Brain (organoid and tissue), 16 donors: ENCODE measurements at places on chromosomes 7 and 10. TPM values are rescaled to one million over a fixed set of nuclear protein-coding genes. Genes with fewer than 3 reads are reported as not detected.

CNNM1 gene
- polyA plus RNA-seq: 2.2 TPM

CAMK2G gene
- polyA plus RNA-seq: 49.5 TPM

BBS9 gene
- polyA plus RNA-seq: 15.8 TPM

DNA sequence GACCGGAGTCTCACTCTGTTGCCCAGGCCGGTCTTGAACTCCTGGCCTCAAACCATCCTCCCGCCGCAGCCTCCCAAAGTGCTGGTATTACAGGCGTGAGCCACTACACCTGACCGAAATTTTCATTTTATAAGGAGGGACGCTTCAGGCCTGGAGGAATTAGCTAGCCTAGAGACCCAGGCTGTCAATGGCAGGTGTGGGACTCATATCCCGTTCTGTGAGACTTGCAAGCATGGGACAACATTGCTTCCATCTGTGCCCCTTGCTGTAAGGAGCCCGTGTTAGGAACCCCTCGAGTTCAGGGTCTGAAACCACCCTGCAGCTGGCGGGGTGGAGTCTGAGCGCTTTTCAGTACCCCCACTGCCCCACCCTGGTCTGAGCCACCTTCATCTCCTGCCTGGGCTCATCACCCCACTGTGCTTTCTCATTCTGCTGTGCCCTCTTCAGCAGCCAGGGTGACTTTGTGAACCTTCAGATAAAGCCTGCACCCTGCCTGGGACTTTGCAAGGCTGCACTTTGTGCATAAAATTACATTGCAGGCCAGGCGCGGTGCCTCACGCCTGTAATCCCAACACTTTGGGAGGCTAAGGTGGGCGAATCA lies 1.3 kb upstream of the DAGLB start:
- DNase-seq: no peak

TRIM50 gene
- polyA plus RNA-seq: 0.34 TPM

DNA sequence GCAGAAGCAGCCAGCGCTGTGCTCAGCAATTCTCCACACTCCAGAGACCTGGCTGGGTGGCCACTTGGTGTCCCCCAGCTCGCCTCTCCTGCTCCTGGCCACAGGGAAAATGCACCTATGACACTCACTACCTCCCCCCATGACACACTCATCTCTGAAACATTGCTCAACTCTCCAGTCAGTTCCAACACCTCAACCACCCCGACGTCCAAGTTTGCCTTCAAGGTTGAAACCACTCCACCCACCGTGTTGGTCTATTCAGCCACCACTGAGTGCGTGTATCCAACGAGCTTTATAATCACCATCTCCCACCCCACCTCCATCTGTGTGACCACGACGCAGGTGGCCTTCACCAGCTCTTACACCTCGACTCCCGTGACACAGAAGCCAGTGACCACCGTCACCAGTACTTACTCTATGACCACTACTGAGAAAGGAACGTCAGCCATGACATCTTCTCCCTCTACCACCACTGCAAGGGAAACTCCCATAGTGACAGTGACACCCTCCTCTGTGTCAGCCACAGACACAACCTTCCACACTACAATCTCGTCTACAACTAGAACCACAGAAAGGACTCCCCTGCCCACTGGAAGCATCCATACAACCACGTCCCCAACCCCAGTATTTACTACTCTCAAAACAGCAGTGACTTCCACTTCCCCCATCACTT lies 2.7 kb downstream of the MUC3A start:
- no peak for DNase-seq

GRCh38 chr10:43376046-43376635 lies 4.7 kb downstream of the FXYD4 start:
- DNase-seq: no peak

CFAP46 gene
- 1.3 TPM for polyA plus RNA-seq

GRCh38 chr10:116713846-116714245 lies 28.5 kb downstream of the HSPA12A start:
- DNase-seq: no peak

AKR1C4 gene
- polyA plus RNA-seq: not detected

DNA sequence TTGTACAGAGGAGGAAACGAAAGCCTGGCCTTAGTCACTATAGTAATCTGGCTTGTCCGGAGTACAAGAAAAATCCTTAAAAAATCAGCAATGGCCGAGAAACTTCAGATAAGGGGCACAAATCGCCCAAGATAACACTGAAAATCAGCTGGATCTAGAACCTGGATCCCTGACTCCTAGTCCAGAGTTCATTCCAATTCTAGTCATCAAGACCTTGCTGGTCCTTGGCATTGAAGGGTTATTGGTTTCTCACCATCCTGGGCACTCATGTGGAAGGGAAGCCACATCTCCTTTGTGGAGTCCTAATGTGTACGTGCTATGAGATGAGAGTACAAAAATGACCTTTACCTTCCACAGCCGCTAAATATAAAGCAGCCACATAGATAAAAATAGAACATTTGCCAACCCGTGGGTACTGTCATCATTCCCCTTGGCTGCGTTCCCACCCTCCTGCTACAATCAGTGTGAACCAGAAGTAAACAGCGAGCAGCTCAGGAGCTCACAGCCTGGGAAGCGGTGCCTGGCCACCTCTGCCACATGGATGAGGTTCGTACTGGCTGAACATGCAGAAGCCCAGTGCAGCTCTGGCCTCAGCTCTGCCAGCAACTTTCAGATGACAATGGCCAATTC lies 116.0 kb upstream of the PDLIM1 start:
- DNase-seq: no peak

- DNase-seq: no peak
Observed at GRCh38 chr7:101772508-101773211, 44.8 kb upstream of the CUX1 start.

SLC39A12 gene
- polyA plus RNA-seq: 12.8 TPM

- no peak for DNase-seq
Observed at GRCh38 chr7:27189997-27190748, 5.1 kb upstream of the HOXA11 start.

PLEKHS1 gene
- polyA plus RNA-seq: not detected

GOLGA7B gene
- 10.7 TPM for polyA plus RNA-seq

FAM131B gene
- polyA plus RNA-seq: 69.6 TPM

OR2A42 gene
- not detected for polyA plus RNA-seq

WNT2 gene
- 0.24 TPM for polyA plus RNA-seq

DNA sequence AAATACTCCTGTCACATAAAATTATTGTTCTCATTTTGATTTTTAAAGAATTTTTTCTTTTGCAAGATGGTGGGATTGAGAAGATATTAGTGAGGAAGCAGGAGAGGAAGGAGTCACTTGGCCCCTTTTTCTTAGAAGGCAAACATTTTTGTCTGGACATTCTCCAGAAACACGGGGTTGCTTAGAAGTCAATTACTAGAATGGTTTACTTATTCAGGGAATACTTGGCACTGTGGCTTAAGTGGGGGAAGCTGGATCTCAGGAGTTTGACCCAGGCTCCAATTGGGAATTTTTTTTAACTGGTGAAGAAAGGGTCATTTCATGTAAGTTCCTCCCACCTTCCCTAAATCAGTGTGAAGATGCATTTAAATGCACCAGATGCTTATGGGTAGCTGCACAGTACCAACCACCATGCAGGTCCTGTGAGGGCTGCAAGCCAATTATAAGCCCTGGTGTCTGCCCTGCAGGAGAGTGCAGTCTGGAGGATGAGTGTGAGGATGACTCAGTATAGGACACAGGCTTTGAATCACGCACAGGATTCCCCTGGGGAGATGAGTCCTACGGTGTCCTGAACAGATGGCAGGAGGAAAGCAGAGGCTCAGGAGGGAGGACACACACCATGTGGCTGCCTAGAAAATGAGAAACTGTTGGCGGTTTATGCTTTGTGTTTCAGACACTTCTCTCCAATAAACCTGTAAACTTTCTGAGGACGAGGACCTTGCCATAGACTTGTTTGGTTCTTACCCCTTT lies 299.1 kb downstream of the PLXNA4 start:
- no peak for DNase-seq

DNA sequence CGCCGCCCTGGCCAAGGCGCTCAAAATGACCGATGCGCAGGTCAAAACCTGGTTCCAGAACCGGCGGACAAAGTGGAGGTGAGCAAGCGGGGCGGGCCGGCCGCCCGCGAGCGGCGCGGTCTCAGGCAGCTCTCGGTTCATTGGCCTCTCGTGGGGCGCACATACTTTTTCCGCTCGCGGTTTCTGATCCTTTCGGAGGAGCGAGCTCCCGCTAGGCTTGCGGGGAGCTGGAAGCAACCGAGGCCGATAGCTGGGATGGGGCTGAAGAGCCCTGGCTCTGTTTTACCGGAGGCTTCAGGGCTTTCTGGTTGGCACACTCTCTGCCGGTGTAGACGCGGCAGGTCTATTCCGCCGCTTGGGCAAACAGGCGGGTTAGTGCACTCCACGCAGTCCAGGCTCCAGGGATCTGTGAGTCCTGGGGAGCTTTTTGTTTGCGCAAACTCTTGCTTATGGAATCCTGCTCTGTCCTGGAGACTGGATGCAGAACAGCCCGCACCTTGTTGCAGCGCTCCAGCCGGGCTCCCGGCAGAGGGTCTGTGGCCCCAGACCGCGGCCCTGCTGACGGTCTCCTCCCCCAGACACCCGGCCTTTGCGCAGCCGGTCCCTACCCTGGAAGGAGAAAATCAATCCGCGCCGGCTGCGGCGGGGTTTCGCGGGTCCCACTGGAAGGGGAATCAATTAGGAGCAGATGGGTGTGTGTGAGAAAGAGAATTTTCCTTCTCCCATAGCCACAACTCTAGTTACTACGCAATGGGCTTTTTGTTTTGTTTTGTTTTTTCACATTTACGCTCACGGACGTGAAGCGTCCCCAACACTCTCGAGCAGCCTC lies 3.4 kb downstream of the TLX1 start:
- no peak for DNase-seq

- no peak for DNase-seq
Observed at GRCh38 chr7:139737221-139738100, 40.3 kb downstream of the HIPK2 start.

DNA sequence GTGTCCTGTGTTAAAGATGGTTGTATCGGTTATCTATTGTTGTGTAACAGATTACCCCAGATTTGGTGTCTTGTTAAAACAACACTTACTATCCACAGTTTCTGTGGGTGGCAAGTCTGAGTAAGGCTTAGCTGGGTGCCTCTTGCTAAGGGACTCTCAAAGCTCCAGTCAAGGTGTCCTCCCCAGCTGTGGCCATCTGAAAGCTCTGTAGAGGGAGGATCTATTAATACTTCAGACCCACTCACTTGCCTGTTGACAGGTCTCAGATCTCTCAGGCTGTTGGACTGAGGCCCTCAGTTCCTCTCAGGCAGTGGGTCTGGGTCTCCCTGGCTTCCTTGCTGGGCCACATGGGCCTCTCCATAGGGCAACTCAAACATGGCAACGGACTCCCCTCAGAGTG lies 19.6 kb downstream of the ARID5B start:
- no peak for DNase-seq

GDF2 gene
- polyA plus RNA-seq: not detected
